ENCODE measurements at places on chromosomes 2 and 18. TPM values are rescaled to one million over a fixed set of nuclear protein-coding genes. Genes with fewer than 3 reads are reported as not detected.
A peak's percentile ranks its signal among the peaks of the same experiment; 100 is the strongest.

- no peaks in the 10 kb centered on the region for H3K27me3 ChIP-seq
- H3K4me1 ChIP-seq: no peaks in the 10 kb centered on the region
- DNase-seq: no peak
- no peak overlapping the region for H3K4me3 ChIP-seq
- H3K27ac ChIP-seq: no peak overlapping the region
Observed at GRCh38 chr18:24296276-24296675, 101.3 kb downstream of the OSBPL1A start.

DNA sequence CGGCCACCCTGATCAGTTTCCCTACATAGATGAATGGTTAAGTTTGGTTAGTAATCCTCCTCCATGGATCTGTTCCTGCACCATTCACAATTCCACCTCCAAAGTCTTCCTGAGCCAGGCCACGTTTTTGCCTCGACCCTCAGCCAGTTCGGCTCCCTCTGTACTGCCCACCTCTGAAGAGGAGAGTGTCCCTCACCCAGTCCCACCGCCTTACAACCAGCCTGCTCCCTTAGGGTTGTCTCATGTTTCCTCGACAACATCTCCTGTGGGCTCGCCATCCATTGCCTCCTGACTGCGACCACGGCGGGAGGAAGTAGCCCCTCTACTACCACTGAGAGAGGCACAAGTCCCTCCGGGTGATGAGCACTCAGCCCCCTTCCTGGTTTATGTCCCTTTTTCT, 338.0 kb upstream of the CNTNAP5 start:
- H3K27me3 ChIP-seq: no peaks in the 10 kb centered on the region
- no peak overlapping the region for H3K4me3 ChIP-seq
- H3K27ac ChIP-seq: no peak overlapping the region
- no peak for DNase-seq
- H3K4me1 ChIP-seq: no peaks in the 10 kb centered on the region
- no peaks in the 10 kb centered on the region for H3K36me3 ChIP-seq

DNA sequence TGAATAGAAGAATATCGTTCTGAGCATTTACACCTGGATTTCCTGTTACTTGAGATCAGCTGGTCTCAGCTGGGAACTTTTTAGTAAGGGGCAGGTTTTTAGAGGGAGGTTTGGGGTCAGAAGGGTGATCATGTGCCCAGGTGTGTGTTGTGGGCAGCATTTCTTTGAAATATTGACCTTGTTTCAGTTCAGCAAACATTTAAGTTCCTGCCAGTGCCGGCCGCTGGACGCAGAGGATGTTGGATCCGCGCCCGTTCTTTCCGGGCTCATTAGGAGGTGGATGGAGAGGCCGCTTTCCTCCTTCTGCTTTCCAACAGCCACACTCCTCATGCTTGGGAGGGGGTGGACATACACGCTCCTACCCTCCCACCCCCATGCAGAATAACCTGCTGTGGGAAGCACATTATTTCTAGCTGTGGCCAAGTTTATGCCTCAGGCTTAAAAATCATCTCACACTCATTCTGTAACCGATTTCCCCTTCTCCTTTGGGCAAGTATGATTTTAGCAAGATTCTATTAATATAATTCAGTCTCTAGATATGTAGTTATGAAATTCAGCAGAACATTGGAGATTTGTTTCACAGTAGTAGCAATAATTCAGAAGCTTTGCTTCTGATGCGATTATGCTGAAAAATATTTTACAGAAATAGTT, 131.4 kb downstream of the ZNF236 start:
- H3K4me3 ChIP-seq: no peak overlapping the region
- no peaks in the 10 kb centered on the region for H3K4me1 ChIP-seq
- peaks cover 3% of the 10 kb centered on the region for H3K36me3 ChIP-seq
- peak; percentile 36 for DNase-seq

DNA sequence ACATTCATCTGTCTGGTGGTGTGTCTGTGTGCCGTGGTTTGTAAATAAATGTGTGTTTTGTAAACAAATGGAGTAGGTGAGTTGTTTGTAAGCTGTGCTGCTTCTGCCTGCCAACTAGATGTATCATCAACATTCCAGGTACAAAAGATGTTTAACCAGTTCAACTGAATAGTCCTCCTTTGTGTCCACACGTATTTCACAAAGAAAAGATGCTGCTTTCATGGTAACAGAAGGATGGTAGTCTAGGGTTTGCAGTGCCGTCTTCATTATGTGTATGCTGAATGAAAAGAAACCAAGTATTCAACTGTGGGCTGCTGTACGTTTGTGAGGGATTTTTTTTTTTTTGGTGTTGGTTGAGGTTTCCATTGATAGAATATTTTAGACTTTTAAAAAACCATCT, 72.1 kb downstream of the CAMKMT start:
- no peak overlapping the region for H3K27ac ChIP-seq
- no peaks in the 10 kb centered on the region for H3K4me1 ChIP-seq
- H3K4me3 ChIP-seq: no peak overlapping the region
- DNase-seq: no peak
- no peaks in the 10 kb centered on the region for H3K27me3 ChIP-seq
- no peaks in the 10 kb centered on the region for H3K36me3 ChIP-seq

- no peaks in the 10 kb centered on the region for H3K27me3 ChIP-seq
- DNase-seq: peak; percentile 91
- H3K4me1 ChIP-seq: peaks cover 19% of the 10 kb centered on the region
Observed at GRCh38 chr2:55168221-55169154, 63.6 kb downstream of the CLHC1 start.

CASP8 gene
- total RNA-seq: 31.5 TPM

RPE gene
- total RNA-seq: 81.3 TPM

COLEC12 gene
- 60.6 TPM for total RNA-seq

CDH20 gene
- total RNA-seq: not detected
